ENCODE measurements at places on chromosomes 12 and 14.

- no peak for DNase-seq
Measured at GRCh38 chr12:1859643-1860042, 39.3 kb downstream of the LRTM2 start.

DNA sequence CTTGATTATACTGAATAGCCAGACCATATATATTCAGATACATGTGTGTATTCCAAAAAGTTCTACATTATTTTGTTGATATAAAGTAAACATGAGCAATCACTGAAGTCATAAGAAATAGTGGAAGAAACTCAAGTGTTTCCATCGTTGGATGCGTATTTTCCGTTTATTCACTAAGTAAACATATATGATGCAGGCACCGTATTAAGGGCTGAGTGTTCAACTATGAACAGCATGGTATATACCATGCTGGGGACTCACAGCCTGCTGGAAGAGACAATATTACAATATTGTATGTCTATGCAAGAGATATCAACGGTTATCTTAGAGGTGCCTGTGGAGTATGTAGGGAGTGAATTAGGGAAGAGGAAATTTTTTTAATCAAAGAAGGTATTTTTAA, 1.2 kb downstream of the PYROXD1 start:
- no peak for DNase-seq

GRCh38 chr12:124024263-124024678, 51.3 kb downstream of the ZNF664 start:
- DNase-seq: no peak

DNA sequence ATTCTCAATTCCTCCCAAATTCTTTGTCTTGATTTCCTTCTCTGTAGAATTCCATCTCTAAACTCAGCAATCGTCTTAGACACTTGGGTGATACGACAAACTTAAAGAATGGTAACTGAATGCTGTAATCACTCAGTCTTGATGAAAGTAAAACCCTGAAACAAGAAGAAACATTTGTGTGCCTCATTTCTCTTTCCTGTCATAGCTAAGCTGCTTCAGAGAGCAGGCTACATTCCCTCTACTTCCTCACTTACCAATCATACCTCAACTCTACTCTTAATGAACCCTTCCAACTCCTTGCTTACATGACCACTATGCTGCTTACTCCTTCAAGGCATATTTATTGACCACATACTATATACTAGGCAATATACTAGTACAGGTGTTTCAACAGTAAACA, 8.3 kb downstream of the MAP4K5 start:
- DNase-seq: no peak

DNA sequence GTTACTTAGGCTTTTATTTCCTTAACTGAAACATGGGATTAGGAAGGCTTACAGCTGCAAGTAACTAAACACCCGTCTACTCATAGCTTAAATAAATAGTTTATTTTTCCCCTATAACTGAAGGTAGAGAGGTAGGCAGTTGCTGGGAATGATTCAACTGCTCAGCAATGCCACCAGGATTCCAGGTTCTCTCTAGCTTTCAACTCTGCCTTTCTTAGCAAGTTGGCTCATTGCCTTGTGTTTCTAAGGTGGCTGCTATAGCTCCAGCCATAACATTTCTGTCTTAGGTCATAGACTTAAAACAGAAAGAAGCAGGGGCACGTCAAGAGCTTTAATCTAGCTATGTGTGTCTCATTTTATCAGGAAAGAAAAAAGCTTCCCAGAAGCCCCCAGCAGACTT, 103.7 kb upstream of the MDM1 start:
- DNase-seq: no peak

DNA sequence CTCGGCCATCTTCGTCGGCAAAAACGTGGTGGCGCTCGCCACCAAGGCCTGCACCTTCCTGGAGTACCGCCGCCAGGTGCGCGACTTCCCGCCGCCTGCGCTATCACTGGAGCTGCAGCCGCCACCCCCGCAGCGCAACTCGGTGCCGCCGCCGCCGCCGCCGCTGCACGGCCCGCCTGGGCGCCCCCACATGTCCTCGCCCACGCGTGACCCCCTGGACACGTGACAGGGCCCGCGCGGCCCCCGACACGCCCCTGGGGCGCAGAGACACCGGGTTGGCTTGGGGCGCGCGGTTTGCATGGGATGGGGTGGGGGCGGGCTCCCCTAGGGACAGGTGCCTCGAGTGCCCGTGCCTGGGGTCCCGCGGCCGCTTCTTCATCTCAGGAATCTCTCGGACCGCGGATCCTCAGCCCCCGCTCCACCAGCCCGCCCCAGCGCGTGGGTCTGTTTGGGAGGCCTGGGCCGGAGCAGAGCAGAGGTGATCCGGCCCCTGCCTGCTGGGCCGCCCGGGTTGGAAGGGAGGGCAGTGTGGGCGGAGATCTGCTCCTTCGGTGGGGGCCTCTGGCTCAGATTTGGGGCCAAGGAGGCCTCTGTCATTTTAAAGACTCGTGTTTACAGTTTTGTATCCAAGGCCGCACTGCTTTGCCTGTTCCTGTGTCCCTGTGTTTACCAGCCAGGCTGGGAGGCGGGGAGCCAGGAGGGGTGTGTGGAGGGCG, 3.3 kb downstream of the TMEM121 start:
- peak; percentile 48 for DNase-seq

DNA sequence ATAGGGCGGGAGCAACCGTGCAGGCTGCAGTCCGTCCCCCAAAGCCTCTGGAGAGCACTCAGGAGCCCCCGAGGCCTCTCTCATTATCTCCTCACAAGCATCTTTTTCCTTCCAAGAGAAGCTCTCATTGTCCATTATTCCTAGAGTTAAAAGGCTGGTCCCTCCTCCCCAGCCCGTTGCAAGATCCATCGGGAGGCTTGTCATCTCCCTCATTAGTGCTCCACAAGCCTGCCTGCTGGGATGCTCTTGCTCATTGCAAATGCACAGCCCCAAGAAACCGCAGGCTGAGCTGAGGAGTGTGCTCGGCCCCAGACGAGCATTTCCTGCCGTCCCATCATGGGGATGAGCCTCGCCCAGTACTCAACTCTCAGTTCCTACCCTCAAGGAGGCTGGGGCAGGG, 23.3 kb downstream of the NUAK1 start:
- DNase-seq: no peak

DNA sequence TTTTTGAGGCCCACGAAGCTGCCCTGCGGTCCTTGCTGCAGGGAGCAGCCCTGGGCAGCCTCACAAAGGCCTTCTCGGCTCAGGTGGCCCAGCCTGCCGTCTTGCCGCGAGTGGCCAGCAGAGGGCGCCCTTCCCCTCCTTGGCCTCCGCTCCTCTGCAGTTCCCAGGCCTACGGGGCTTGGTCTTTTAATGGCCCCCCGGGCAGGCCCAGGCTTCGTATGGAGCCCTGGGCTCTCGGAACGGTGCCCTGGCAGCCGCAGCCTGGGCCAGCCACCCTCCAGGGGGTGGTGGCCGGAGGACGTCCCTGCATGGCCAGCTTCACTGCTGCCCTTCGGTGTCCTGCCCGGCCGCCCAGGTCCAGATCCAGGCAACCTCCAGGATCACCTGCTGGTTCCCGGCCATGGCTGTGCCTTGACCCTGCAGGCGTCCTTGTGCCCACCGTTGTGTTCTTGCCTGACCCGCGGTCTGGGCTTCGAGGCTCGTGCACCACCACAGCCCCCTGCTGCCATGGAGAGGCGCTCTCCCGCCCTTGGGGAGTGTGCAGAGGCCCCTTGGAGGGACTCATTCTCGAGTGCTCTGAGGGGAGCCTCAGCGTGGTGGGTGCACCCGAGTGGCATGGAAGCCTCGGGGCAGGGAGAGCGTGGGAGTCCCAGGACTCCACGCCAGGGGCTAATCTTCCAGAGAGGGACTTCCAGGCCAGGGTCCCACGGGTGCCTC, 9.4 kb downstream of the ASPG start:
- DNase-seq: peak; percentile 89

DNA sequence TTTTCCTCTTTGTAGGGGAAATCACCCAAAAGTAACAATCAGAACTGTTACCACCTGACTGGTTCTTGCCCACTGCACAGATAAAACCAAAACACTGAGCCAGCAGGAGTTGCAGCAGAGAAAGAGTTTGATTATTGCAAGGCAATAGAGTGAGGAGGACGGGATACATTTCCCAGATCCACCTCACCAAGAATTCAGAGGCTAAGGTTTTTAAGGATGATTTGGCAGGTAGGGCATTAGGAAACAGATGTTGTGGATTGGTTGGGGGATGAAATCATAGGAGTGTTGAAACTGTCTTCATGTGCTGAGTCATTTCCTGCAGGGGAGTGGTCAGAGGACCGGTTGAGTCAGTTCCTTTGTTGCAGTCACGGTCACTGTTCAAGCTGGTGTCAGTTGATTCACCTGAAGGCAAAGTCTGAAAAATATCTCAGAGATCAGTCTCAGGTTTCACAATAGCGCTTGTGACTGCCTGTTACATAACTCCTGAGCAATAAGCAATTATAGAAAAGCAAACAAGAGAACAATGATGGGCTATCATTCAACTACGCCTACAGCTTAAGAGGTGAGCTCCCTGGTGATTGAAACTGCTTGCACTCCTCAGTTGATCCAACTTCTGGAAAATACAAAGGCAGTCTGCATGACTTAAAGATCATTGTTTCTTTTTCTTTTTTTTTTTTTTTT, 20.3 kb upstream of the AMN1 start:
- peak; percentile 69 for DNase-seq

DNA sequence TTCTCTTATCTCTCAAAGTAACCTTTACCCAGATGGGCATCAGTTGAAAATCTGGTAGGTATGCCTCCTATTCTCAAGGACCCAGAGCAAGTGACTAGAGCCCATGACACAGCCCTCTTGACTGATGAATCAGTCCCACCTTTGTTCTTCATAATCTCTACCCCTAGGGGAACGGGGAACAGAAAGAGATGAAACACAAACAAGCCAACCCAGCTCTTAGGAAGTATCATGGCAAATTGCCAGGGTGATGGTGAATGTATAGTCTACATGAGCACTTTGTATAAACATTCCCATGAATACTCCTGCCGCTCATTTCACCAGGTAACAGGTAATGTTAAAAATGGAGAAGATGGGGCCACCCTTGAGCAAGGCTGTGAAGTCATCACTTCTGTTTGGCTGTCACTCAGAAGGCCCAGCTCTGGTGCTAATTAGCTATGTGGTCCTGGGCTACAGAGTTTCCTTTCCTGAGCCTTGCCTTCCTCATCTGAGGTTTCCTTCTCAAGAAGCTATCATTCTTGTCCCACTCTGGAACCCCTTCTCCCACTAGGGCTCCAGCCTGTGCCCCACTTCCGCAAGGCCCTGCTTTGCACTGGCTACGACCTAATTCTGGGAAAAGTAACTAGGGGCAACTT, 161.7 kb downstream of the ANO2 start:
- DNase-seq: no peak

GRCh38 chr12:5806371-5807089, 138.5 kb downstream of the ANO2 start:
- DNase-seq: no peak

DNA sequence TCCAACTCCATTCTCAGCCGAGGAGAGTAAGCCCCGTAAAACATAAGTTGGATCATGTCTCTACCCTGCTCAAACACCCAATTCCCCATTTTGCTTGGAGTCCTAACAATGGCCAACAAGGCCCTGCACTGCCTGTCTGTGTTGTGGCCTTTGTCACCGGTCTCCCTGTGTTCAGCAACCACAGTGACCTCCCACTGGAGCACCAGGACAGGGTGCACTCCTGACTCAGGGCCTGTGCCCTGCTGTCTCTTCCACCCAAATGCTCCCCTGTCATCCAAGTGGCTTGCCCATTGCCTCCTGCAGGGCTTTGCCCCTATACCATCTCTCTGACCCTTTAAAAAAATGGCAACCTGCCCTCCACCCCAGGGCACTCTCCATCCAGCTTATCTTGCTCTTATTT, 4.4 kb upstream of the KRT85 start:
- DNase-seq: no peak

- DNase-seq: no peak
Measured at GRCh38 chr14:56422703-56423213, 156.8 kb upstream of the TMEM260 start.

DNA sequence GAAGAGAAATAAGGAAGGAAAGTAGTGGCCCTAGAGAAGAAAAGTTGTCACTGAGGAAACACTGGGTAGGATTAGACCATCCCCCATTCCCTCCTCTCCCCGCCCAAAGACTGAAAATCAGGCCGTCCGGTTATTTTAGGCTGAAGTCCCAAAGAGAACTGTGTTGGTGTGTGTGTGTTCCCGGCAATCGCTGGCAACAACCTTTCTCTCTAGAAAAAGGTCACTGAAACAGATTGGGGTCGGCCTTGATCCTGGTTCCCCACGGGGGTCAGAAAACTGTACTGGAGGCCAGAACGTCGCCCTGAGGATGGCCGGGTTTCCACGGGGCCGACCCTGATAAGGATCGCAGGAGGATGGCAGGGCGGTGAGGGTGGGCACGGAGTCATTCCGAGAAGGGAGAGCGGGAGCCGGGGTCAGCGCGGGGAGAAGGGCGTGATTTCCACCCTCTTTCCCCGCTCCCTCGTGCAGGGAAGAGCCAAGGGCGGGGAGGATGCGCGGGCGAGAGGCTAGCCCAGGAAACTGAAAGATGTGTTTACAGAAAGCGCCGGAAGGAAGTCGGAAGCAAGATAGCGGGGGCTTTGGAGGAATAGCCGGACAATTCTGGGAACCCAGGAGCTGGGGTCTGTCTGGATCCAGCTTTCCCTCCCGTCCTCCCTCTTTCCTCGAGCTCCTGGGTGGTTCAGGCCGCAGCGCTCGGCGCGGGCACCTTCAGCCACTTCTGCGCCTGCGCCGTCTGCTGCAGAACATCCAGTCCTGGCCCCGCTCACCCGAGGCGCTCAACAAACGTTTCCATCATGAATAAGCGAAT, 25.3 kb upstream of the SPTLC2 start:
- peak; percentile 83 for DNase-seq

GRCh38 chr14:75310295-75311111, 31.9 kb downstream of the FOS start:
- DNase-seq: peak; percentile 52

DNA sequence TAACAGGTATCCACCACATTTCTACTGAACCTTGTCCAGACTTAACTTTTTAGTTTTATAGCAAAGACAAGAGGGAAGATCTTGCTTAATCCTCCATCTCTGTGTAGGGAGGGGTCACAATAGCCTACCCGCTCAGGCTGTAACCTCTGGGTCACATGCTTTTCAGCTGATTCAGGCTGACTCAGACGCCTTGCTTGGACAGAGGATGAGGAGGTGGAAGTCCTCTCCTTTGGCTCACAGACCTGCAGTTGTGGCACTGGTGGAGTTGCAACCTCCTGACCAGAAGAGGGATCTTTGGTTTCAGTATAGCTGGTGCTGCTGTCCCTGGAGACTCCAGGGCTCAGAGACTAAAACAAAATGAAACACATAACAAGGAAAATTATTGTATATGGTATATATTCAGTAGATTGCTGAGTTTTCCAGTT, 16.2 kb downstream of the ACIN1 start:
- no peak for DNase-seq

DNA sequence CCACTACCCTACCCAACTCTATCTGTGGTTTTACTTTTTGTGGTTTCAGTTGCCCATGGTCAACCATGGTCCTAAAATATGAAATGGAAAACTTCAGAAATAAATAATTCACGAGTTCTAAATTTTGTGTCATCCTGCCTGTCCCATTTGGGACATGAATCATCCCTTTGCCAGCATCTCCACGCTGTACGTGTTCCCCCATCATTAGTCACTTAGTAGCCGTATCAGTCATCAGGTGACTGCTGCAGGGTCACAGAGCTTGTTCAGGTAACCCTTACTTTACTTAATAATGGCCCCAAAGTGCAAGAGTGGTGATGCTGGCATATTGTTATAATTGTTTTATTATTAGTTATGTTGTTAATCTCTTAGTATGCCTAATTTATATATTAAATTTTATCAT, 209.9 kb downstream of the ITPR2 start:
- no peak for DNase-seq

Measured in mucosa of descending colon (tissue), 3 donors.